Stimulated activated CD8-positive, alpha-beta memory T cell treated with anti-CD3 and anti-CD28 coated beads, Interleukin-4, amount 100 ng/mL, for 24 hours (primary cell): ENCODE measurements at places on chromosomes 5 and 9.

DNA sequence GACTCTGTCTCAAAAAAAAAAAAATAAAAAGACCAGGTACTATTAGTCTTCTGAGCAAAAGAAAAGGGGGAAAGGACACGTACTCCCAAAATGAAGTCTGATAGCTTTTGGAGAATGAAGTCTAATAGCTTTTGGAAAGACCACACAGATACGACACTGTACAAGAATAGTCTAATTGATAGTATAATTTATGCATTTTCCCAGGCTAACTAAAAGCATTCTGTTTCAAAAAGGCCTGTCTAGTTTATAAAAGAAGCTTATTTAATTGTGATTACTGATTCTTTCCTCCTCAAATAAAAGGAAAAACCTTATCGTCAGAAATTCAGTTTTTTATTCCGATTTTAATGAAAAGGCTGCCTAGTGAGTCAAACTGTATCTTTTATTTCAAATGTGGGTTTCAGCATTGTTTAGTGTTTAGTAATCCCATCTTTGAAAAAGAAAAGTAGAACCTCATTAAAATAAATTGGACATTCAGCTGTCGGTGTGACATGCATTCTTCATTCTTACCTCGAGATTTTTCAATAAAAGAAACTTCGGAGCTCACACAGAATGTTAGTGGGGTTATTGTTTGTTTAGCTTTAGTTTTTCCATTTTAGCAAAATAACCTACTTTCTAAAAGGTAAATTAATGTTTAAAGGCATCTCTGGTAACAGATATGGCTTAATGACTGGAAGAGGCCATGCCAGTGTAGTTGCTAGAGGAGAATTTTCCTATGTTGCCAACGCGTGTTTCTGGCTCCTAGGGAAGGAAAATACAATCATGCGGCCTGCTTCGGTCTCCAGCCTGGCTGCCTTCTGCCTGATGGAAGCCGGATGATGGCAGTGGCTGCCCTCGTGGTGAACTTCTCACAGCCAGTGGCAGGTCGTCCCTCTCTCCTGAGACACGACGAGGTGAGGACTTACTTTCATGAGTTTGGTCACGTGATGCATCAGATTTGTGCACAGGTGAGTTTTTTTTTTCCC, 70.0 kb downstream of the NLN start:
- no peak for DNase-seq

GRCh38 chr9:125966466-125966865, 219.3 kb downstream of the PBX3 start:
- no peak for DNase-seq

- no peak for DNase-seq
Measured at GRCh38 chr5:90696153-90696552, 137.6 kb downstream of the ADGRV1 start.

- DNase-seq, result no peak
Measured at GRCh38 chr5:78636682-78637081, 11.9 kb downstream of the LHFPL2 start.

DNA sequence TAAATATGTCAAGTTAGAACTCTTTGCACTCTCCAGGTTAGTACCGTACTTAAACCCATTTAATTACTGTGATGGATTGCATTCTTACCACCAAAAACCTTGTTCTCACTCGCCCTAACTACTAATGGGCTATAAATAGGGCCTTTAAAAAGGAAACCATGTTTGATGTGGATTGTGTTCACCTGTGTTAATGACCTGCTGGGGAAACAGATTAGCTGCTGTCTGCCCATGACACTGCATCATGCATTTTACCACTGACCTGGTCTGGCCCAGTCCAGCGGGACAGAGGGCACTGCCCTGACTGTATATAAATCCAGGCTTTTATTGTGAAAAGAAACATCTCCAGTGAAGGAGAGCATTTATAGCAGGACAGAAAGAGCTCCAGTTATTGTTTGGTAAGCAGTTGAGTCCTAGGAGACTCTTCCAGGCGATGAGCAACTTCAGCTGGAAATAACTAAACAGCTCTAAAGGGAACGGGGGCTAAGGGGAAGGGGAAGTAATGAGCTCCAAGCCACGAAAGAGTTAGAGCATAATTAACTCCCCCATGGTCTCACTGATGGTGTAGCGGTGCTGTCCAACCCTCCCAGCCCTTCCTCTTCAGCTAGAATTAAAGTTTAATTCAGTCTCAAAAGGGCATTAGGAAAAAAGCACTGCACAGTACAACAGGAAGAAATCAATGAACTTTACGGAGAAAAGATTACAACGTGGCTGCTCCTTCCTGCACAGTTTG, 303.1 kb downstream of the ENC1 start:
- no peak for DNase-seq

GRCh38 chr9:138078846-138079245, 201.3 kb downstream of the CACNA1B start:
- DNase-seq, result no peak

GRCh38 chr5:74288448-74289108, 351.9 kb downstream of the ENC1 start:
- DNase-seq, result no peak

DNA sequence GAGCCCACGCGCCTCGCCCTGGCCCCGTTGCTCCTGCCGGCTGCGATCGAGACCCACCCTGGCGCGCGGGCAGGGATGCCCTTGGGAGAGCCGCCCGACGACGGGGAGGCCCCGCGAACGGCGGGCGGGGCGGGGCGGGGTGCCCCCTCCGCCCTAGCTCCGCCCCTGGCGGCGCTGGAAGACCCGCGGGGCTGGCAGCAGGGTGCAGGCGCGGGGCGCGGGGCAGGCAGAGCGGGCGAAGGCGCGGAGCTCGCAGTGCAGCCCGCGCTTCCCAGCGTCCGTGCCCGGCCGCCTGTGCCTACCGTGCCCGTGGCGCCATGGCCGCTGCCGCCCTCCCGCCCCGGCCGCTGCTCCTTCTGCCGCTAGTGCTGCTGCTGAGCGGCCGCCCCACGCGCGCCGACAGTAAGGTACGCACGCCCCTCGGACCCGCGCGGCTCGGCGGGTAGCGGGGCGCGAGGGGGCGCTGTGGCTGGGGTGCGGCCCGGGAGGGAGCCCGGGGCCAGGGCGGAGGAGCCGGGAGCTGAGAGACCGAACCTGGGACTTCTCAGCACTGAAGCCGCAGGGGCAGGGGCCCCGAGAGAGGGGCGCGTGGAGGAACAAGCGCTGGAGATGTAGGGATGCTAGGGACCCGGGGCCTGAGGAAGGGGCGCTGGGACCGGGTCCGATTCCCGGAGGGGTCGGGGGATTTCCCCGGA, at the start of gene OLFML2A:
OLFML2A (plus strand) TSS at position 180 of the 695 bp plus-strand sequence; CDS start at position 318, 138 bp downstream.
- no peak for DNase-seq

DNA sequence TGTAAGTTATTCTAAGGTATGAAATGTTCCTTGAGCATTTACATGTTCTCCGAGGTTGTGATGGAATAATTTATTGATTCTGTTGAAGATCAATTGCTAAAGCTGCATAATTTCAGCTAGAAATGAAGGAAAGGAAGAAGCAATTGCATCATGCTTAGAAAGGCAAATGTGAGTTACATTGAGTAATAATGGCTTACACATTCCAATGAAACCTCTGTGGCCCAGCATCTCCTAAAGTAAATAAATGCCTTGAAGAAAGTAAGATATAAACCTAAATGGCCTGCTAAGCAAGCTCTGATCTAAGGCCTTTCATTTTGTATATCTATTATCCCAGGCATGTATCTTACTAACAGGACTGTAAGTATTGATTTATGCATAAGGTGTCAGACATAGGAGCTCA, 677.3 kb upstream of the RGMB start:
- DNase-seq, result no peak

DNA sequence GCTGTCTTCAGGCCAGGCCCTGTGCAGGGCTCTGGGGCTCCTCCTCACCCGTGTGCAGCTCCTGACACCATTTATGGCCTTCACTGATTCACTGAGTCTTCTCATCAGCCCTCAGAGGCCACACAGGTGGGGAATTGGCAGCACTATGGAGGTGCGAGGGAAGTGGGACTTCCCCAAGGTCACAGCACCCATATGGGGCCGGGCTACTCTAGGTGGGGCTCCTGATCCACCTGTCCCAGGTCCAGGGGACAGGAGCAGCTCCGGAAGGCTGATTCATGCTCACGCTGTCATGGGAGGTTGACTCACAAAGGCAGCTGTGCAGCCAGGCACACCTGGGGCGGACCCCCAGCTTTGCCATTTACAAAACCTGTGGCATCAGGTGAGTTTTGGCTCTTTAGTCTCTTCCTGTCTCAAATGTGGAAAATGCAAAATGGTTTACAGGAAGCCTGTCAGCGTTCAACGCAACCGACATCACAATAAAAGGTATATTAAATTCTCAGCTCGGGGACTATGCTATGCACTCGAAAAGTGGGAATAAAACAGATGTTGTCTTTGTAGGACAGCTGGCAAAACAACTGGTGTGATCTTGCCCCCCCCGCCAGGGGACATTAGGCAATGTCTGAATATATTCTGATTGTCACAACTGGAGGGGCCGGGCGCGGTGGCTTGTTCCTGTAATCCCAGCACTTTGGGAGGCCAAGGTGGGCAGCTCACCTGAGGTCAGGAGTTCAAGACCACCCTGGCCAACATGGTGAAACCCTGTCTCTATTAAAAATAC, 15.0 kb downstream of the NAIF1 start:
- no peak for DNase-seq

DNA sequence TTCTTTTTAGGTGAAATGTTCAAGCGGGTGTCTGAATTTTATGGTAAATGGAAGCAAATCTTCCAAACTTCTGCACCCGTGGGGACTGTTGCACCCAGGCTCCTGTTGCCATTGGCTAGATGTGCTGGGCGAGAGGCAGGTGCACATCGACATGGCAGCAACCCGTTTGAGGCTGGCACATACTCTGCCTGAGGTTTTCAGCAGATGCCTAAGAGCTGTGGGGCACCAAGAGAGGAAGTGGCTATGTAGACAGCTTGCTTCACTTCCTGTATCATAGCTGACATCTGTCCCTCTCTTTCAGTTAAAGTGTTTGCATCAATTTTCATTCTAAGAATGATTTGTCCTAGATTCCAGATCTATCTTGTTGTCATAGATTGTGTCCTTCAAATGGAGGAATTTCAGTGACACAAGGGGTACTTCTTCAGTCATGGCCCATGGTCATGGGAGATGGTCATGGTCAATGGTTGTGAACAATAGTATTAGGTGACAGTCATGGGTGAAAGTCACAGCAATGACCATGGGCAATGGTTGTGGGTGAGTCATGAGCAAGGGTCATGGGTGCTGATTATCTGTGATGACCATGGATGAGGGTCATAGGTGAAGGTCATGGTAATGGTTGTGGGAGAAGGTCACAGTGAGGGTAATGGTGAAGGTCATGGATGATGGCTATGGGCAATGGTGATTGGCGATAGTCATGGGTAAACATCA, 115.1 kb upstream of the IRX4 start:
- DNase-seq, result no peak

DNA sequence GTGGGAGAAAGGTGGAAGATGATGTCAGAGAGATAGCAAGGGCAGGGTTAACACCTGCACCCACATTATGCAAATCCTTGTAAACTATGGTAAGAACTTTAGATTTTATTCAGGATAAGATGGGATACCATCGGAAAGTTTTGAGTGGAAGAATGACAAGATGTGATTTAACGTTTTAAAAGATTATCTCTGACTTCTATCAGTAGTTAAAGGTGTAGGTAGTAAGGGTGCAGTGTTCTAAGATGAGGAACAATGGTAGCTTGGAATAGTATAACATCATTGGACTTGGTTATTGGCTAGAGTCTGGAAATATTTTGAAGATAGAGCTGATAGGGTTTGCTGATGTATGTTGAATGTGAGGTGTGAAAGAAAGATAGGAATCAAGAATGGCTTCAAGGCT, 211.3 kb downstream of the CCDC171 start:
- no peak for DNase-seq

- no peak for DNase-seq
Measured at GRCh38 chr9:130204959-130205358, 32.8 kb downstream of the NCS1 start.

GRCh38 chr5:97011567-97011966, 75.7 kb downstream of the LNPEP start:
- no peak for DNase-seq

- no peak for DNase-seq
Measured at GRCh38 chr5:133116601-133117000, 64.8 kb downstream of the HSPA4 start.

DNA sequence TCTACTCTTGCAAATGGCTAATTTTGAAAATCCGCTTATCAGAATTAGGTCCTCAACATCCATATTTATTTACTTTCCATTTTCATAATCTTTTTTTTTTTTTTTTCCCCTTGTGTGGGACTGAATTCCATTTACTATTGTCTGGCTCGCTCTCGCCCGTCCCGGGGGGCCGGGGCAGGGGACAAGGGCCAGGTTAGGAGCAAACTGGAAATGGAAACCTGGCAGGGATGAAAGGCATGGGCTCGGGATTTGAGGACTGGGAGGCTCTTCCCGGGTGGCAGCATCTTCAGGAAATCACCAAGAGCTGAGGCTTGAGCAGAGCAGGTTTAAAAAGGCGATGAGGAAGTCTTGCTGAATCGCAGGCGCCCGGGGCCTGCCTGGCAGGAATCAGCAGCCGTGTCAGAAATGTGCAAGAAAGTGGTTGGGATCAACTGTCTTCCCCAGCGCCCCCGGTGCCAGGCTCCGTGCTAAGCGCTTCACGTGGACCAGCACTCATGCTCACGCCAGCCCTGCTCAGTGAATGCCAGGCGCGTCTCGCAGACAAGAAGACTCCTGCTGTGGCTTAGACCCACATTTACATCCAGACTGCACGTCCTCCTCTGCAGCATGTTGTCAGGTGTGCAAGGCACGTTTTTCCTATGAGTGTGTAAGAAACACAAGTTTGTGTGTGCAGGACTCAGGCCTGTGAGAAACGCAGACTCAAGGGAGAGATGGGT, 66.3 kb upstream of the UNC5A start:
- no peak for DNase-seq

GRCh38 chr9:27726244-27727081, 153.2 kb upstream of the C9orf72 start:
- DNase-seq, result peak; percentile 4

DNA sequence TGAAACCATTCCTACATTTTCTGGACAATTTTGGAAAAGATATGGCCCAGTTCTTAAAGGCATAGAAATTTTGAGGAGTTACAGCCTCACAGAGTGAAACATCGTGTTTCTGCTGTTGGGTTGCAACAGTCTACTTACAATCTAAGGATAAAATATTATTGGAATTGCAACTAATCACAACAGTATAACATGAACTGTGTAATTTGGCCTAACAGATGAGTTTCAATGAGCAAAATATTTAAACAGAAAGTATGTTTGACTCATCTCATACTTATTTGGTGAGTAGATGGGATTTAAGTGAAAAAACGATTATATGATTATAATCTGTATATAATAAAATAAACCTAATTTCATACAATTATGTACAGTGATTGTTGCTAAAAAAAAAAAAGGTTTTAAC, 1061.8 kb downstream of the CDH12 start:
- DNase-seq, result no peak

- DNase-seq, result no peak
Measured at GRCh38 chr5:180283026-180283615, 8.8 kb downstream of the MAPK9 start.

GRCh38 chr5:151123897-151124751, 33.5 kb downstream of the ANXA6 start:
- DNase-seq, result peak; percentile 67
